Stimulated activated CD8-positive, alpha-beta memory T cell treated with anti-CD3 and anti-CD28 coated beads, Interleukin-7, amount 100 ng/mL, for 1 hour (primary cell): ENCODE measurements at places on chromosomes 11 and 22.

DNA sequence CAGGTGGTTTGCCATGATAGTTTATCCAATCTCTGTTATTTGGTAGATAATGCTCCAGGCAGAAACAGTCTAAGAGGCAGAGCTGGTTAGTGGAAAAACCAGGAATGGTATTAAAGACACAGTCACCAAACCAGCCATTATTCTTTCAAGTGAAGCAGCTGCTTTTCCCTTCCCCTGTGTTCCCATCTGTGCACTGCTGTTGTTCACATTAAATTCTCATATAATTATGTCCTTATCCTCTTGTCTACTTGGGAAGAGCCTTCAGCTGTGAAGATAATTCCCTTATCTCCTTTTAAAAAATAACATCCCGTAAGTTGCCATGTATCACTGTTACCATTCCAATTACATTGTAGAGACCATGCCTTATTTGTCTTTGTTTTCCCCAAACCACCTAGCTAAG lies 5.2 kb upstream of the TBCEL start:
- no peak for DNase-seq

DNA sequence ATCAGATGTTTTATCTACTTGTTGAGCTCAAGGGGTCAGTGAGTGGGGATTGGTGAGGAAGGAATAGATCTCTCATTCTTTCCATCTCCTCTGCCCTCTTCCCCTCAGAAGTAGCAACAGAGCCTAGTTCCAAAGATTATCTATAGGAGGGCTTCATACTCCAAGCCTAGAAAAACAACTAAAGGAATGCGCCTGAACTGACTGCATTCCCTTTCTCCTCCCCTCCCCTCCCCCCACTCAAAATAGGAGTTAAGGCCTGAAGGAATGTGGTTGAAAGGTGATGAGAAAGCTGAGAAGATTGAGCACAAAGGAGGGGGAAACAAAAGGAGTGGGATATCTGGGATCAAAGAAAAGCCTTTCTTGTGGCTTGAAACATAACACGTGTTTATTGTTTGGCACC lies 10.5 kb downstream of the EMSY start:
- no peak for DNase-seq

DNA sequence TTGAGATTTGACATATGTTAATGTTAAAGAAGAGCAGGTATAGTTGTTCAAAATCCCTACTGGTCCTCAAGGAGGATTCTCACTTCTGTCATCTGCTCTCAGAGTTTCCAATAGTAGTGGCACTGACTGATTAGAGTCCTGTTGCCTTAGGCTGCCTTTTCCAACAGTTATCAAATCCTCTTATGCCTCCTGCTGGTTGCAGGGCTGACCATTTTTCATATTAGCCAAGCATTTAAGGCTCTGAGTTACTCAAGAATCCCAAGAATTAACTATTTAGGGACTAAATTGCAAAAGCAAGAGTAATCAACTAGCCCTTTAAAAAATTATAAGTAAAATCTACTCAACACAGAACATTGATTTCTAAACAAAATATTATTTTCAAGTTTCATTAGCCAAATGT lies 212.0 kb upstream of the CHORDC1 start:
- DNase-seq, result no peak

DNA sequence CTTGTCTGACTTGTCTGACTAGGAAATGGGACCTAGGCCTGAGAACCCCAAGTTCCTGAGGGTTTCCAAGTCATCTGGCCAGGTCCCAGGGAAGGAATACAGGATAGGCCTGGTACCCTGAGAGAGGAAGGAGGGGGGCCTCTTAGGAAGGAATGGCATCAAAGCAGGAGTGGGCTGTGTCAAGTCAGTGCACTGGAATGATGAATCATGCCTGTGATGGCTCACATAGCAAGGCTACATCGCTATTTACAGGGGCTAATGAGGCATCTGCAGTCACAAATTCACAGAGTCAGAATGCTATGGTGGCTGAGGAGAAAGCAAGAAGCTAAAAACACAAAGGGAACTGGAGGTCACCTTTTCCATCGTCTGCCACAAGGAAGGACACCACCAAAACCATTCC lies 247.3 kb downstream of the NXPE2 start:
- DNase-seq, result no peak

- no peak for DNase-seq
Observed at GRCh38 chr11:89495951-89496350, 4.8 kb upstream of the NOX4 start.

GRCh38 chr22:17060126-17060525 lies 24.7 kb upstream of the IL17RA start:
- no peak for DNase-seq

DNA sequence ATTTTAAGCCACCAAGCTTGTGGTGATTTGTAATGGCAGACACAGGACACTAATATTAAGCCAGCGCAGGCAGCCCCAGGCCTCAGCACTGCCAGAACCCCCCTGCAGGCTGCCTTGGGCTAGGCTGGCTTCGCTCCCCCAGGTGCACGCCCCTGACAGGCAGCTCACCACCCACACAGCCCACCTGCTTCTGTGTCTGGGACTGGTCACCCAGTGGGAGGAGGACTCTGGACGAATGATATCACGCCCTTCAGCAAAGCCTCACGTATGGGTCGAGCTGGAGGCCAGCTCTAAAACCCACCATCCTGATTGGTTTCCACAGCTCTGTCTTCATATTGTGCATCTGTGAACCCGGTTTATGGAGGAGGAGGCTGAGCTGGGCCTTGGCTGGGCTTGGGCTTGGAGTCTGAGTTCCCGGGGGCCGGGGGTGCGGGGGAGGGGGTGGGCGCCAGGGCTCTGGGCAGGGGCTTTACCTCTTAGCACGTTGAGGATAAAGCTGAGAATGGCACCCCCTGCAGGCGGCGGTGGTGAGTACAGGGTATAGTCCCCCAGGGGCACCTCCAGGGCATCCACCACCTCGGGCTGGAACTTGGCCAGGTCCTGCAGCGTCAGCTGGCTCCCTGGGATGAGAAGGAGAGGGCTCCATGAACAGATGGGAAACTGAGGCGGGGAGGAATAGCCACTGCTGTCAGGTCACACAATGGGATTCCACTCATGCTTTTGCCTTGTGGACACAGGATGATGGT lies 13.8 kb downstream of the GGT5 start:
- DNase-seq, result peak; percentile 57

- no peak for DNase-seq
Observed at GRCh38 chr11:74773476-74773875, 24.8 kb downstream of the RNF169 start.
